Cardiac fibroblast (primary cell): ENCODE measurements at places on chromosomes 5 and 9.

DNA sequence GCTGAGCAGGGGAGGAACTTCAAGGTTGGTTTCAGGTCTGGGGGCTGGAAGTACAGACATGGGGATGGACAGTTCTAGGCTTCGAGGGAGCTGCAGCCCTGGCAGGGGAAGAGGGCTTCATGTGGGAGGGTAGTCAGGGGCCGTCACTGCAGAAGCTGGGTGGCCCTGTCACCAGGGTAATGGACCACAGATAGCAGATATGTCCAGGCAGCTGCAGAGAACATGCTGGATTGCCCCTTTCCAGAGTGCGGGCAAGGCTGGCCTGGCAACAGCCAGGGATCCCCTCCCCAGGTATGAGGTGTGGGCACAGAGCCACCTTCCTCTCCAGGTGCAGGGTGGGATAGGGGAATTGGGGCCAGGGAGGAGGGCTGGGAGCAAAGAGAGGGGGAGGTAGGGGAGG is 206.5 kb downstream of the GADD45G start:
- DNase-seq = no peak

GRCh38 chr5:178820001-178820400 is 39.8 kb upstream of the ZNF354B start:
- DNase-seq = no peak

DNA sequence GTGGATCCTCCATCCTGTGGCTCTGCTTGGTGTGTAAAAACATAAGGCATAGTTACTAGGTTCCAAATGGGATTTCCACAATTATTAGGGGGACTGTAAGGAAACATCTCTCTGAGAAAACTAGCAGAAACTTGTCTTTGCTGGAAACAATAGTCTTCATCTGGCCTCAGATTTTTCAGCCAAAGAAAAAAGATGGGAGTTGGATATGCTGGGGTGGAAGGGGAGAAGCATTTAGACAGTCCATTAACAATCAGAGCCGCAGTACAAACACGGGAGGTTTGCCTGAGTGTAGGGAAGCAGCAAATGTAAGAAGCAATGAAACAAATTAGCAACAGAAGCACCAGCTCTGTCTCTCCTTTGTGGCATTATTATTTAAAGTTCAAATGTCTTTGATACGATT is 402.7 kb upstream of the ZNF608 start:
- DNase-seq = no peak

DNA sequence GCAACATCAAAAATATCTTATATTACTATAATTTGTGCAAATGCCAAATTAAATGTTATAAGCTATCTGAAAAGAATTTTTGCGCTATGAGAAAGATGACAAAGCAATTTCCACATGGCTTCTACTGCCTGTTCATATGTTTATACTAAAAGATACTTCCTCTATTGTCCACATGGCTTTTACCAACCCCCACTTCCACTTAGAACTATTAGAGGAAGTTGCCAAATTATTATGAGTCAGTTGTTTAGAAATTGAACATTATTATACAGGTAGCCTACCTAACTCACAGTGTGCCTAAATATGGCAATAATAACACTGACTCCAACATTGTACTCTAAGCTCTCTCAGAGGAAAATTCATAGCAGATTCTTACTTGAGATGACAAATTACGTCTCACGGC is 37.6 kb upstream of the SLC27A6 start:
- no peak for DNase-seq

- no peak for DNase-seq
These were observed 749.8 kb upstream of the CDH9 start for GRCh38 chr5:27788184-27788583.

DNA sequence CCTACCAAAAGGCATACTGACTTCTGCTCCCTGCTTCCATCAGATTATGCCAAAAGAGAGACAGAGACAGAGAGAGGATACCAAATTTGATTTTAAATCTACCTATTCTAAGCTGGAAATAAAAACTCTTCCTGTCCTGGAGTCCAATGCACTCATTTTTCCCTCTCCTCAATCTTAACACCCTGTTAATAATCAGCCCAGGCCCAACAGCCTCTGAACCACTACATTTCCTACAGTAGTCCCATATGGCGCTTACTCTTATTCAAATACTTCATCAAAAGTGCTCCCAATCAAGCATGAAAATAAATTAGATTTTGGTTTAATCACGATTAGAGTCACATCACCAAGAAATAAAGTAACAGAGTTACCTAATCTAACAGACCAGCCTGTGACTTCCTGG is 152.3 kb downstream of the TSSK1B start:
- DNase-seq = no peak

GRCh38 chr5:179051784-179052183 is 8.4 kb upstream of the ZNF354C start:
- no peak for DNase-seq

DNA sequence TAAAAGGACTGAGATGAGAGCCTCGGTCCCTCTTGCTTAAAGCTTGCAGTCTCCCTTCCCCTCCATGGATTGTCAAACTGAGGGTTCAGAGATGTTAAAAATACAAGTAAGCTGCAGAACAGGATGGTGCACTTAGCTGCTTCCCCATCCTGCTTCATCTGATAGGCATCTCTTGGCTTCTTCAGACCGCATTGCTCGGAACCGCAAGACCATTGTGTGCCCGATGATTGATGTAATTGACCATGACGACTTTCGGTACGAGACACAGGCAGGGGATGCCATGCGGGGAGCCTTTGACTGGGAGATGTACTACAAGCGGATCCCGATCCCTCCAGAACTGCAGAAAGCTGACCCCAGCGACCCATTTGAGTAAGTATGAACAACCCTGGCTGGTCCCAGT is 65.5 kb upstream of the SAP30L start:
- no peak for DNase-seq

DNA sequence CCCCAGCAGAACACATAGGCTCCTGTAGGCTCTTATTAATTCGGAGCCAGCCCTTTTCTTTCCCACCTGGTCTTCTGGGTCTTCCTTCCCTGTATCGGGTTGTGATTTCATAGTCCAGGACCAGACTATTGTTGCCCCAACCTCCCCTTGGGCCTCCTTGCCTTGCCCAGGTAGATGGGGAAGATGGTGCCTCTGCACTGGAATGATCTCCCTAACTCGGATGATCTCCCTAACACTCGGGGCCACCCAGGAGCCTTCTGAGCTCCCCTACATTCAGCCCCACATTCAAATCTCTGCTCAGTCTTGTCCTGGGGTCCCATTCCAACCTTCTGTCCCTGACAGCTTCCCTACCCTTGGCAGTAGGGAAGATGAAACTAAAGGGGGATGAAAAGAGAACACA is 2.7 kb upstream of the IRF1 start:
- no peak for DNase-seq

GRCh38 chr5:140869555-140869886 is 764 bp downstream of the PCDHA11 start:
- DNase-seq = no peak

DNA sequence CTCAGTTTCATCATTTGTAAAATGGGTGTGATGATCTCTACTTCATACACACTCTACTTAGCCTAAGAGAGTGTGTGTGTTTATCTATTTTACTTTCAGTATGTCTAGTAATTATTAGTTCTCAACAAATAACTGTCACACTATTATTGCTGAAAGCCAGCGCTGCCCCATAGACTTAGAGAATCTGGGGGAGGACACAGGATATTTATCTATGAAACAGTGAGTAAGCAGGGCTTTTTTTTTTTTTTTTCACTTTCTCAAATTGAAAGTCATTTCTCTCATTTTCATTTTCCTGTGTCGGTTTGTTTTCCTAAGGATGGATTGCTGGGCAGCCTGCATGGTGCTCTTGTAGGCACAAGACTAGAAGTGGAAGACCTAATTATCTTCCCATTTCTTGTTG is 248.4 kb upstream of the RPS23 start:
- peak; percentile 24 for DNase-seq

DNA sequence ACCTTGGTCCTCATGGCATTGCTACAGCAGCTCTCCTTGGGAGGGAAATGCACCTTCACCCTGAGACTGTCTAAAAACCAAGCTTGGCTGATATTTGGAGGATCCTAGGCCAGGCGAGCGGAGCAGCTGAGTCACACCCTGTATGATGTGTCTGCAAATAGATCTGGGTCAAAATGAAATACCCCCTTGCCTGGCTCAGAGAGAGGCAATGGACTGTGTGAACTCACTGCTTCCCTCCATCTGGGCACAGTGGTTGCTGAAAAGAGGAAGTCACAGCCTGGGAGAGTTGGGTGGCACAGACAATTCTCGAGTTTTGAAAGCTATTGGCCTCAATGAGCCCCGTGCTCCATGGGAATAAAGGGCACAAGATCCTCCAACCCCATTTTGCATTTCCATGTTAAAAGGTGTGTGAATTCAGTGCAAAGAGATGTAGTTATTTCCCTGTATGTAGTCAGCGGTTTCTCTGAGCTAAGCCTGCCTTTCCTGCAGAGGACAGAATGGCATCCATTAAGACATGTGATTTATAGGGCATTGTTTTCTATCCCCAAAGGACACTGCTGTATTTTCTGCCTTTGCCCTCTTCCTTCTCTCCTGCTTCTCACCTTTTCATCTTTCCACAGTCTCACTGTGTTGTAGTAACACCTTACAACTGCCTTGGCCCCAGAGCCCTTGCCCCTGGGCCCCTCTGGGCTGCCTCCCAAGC is 177.2 kb downstream of the GADD45G start:
- no peak for DNase-seq

DNA sequence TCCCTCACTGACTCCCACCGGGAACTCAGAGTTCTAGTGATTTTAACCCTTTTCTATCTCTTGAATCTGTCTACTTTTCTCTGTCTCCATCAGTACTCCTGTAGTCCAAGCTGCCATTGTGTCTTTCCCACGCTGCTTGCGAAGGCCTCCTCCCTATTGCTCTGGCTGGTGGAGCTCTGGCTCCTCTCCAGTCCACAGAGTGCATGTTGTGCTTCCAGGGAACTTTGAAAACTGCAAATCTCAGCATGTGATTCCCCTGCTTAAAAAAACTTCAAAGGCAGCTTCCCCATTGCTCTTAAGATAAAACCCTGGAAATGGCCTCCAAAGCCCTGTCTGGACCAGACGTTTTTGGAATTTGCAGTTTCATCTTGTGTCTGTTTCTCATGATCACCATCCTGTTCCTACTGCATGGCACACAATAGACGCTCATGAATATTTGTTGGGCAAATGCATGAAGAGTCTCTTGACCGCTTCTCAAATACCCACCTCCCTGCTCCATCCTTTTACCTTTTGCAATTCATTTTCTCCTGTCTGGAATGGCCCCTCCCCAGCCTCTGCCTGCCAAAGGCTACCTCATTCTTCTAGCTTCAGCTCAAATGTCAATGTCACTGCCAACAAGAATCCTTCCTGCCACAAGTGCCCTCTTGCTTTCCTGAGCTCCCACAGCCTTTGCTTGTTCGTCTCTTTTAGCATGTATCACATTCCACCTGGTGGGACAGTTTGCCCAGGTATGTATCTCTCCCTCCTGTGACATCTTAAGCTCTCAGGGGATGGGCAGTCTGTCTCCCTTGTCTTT is 293.2 kb downstream of the ARHGAP26 start:
- peak; percentile 47 for DNase-seq

GRCh38 chr5:103243665-103244064 is 14.9 kb upstream of the MACIR start:
- DNase-seq = peak; percentile 56

GRCh38 chr5:109987355-109987754 is 297.6 kb downstream of the MAN2A1 start:
- DNase-seq = no peak

DNA sequence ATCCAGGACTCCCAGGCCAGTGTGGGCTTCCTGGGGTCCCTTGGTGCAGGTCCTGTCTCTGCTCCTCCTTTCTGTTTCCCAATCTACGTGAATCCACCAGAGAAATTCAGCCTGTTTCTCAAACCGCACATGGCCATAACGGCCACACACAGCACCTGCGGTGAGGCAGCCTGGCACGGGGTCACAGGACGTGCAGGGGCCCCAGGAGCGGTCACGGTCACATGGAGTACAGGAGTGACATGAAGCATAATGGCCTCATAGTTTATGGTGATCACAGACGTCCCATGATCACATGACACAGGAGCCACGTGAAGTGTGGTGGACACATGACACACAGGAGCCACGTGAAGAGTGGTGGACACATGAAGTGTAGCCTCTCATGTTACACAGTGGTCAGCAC is 248.5 kb upstream of the IRX4 start:
- DNase-seq = no peak

GRCh38 chr5:112063856-112064255 is 306.9 kb upstream of the NREP start:
- no peak for DNase-seq

- DNase-seq = peak; percentile 99
These were observed 38.8 kb upstream of the COL5A1 start for GRCh38 chr9:134602547-134603362.

GRCh38 chr5:120767178-120767820 is 303.2 kb downstream of the PRR16 start:
- peak; percentile 85 for DNase-seq

DNA sequence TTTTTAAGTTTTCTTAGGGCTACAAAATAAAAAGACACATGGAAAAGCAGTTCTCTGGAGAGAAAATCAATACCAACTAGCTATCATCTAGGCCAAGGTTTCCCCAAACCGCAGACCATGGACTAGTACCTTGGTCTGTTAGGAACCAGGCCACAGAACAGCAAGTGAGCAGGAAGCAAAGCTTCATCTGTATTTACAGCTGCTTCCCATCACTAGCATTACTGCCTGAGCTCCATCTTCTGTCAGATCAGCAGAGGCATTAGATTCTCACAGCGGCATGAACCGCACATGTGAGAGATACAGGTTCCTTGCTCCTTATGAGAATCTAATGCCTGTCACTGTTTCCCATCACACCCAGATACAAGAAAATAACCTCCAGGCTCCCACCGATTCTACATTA is 1907.6 kb upstream of the ACO1 start:
- no peak for DNase-seq

DNA sequence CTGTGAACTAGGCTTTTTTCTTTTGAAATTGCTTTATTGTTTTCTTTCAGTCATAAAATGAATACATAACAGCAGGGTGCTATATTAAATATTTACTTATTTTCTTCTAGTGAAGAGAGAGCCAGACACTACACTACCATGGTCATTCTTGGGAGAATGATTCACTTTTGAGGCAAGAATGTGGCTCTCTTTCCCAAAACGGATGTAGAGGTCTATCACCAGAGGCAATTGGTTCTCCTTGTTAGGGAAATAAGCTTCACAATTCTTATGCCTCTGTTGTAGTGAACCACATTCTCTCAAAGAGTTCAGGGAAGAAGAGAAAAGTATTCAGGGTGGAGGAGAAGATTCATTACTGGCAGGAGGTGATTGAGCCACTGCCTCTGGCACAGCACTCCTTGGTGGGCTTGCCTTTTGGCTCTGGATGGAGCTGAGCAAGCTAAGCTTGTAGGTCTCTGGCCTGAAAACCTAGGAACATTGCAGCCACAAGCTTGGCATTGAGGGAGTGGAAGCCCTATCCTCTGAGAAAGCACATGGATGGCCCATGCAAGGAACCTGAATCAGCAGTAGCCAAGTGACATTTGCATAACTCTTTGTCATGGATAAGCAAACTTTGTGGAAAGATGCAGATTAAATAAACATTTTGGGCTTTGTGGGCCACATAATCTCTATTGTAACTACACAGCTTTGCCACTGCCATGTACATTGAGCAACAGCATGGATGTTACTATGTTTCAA is 179.0 kb upstream of the TNC start:
- DNase-seq = no peak
